ENCODE measurements at places on chromosomes 5 and 9. TPM values are rescaled to one million over a fixed set of nuclear protein-coding genes. Genes with fewer than 3 reads are reported as not detected.

The MARVELD2 gene
- 1.6 TPM for total RNA-seq

The LCP2 gene
- total RNA-seq = not detected

The PTGR1 gene
- total RNA-seq = 67.4 TPM

The COL23A1 gene
- total RNA-seq = 0.10 TPM

The OBP2B gene
- not detected for total RNA-seq

The OR1J2 gene
- total RNA-seq = 0.50 TPM

The HTR4 gene
- 0.07 TPM for total RNA-seq

The TAF11L5 gene
- total RNA-seq = not detected

The TMEM215 gene
- not detected for total RNA-seq

The DRD1 gene
- 1.2 TPM for total RNA-seq

The MARCOL gene
- total RNA-seq = not detected
